Endothelial cell of umbilical vein (primary cell): ENCODE measurements at places on chromosomes 2 and 18. TPM values are rescaled to one million over a fixed set of nuclear protein-coding genes. Genes with fewer than 3 reads are reported as not detected.

CCDC74B gene
- polyA plus RNA-seq: 4.1 and 4.6 TPM in 2 replicates

AP1S3 gene
- polyA plus RNA-seq: 0.51 and 0.69 TPM in 2 replicates

CCDC68 gene
- polyA plus RNA-seq: 0.22 and 0.72 TPM in 2 replicates

GRCh38 chr2:158127380-158127804 is 25.7 kb downstream of the UPP2 start:
- no peak for DNase-seq

DNA sequence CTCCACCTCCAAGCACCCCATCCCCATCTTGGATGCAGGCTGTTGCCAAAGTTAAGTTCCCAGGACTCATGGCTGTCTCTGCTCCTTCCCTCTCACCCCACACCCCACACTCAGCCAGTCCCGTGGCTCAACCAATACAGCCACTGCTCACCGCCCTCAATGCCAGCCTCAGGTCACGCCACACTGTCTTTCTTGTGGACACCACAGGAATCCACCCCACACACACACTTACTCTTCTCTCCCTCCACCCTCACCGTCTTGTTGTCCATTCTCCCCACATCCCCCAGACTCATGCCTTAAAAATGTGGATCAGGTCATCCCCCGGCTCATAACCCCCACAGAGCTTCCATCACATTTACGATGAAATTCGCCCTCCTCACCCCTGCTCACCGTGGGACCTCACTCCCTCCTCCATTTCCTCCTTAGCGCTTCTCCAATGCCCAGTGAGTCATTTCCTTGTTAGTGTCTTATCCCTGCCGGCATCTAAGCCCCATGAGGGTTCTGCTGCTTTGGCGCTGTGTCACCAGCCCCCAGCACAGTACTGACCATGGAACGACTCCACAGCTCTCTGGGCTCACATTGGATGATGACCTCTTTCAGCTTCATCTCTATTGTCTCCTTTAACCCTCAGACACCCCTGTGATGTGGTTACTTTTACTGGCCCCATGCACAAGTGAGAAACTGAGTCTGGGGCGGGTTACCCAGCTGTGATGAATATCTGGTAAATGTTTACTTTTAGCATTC is 13.8 kb downstream of the MLPH start:
- peak; percentile 57 for DNase-seq

DNA sequence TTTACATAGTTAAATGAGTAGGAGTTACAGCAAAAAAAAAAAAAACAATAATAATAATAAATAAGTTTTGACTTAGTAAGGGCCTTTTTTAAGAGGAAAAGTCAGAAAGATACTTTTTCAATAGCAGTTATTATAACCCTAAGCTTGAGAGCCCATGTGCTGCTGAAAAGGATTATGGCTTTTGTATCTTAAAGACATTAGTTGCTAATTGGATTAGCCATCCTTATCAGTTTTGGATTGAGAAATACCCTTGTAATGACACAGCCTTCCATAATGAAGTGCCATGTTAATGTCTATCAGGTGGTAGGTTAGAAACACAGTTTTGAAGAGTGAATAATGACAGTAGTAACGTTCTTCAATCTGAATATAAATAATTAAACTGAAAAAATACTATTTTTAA is 554.0 kb downstream of the RIT2 start:
- DNase-seq: no peak

- no peak for DNase-seq
These were observed 354.2 kb downstream of the CDH7 start for GRCh38 chr18:66105016-66105415.

DNA sequence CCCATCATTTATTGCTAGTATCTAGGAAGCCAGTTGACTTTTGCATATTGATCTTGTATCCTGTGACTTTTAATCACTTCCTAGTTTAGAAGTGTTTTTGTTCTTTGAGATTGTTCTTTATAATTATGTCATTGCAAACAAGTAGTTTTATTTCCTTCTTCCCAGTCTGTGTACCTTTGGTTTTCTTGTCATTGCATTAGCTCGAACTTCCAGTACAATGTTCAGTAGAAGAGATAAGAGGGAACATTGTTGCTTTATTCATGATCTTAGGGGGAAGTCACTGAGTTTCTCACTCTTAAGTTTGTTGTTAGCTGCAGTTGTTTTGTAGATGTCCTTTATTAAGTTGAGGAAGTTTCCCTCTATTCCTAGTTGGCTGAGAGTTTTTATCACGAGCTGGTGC is 61.0 kb downstream of the TRAPPC12 start:
- peak; percentile 55 for DNase-seq

DNA sequence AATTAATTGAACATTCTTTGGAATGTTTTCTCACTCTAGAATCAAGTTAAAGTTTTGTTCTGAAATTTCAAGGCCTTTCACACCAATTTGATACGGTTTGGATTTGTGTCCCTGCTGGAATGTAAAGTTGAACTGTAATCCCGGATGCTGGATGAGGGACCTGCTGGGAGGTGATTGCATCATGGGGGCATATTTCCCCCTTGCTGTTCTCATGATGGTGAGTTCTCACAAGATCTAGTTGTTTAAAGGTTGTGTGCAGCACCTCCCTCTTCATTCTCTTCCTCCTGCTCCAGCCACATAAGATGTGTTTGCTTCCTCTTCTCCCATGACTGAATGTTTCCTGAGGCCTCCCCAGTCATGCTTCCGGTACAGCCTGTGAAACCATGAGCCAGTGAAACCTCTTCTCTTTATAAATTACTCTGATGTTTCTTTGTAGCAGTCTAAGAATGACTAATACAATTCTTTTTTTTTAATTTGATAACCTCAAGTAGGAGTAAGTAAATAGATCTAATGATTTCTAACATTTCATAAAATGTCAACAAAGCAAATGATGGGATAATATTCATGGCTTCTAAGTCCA is 144.2 kb upstream of the CDH7 start:
- peak; percentile 34 for DNase-seq

DNA sequence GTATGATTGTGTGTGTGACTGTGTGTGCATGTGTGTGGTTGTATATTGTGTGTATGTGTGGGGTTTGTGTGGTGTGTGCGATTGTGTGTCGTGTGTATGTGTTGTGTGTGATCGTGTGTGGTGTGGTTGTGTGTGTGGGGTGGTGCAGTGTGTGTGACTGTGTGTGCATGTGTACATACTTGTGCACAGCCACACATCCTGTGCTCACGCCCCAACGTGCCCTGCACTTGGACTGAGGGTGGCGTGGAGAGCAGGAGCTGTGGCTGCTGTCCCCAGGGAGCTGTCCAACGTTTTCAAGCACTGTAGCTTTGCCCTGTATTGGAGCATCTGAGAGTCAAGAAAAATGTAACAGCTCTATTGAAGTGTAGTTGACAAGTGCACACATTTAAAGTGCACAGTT is 243.2 kb upstream of the HDAC4 start:
- DNase-seq: no peak

DNA sequence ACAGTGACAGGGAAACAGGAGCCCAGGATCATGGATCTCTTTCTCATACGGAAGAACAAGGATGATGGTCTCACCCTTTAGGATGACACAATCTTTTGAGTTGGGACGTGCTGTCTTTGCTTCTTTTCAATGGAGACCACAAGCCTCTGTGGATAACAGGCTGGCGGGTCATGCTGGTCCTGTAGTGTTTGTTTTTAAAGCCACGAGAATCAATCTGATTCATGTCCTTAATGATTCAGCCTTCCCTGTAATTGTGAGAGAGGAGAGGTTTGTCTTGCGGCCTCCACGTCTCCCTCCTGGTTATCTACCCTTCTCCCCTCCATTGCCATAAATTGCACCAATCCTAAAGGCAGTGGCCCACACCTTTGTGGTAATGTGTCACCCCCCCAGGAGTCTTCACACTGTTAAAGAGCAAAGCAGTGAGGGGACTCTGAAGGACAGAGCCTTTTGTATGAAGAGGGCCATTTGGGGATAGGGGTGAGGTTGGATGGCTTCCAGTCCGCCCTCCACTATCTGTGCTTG is 87.7 kb upstream of the TGFA start:
- no peak for DNase-seq

- DNase-seq: peak; percentile 51
These were observed 1.5 kb downstream of the VAMP5 start for GRCh38 chr2:85585781-85586105.
